ENCODE measurements at places on chromosomes 3 and 15.

- no peak for DNase-seq
Measured at GRCh38 chr3:10459954-10460754, 45.2 kb downstream of the ATP2B2 start.

- no peak for DNase-seq
Measured at GRCh38 chr3:195072916-195073564, 197.9 kb downstream of the XXYLT1 start.

- no peak for DNase-seq
Measured at GRCh38 chr15:50181201-50181968, 611 bp upstream of the SLC27A2 start.

DNA sequence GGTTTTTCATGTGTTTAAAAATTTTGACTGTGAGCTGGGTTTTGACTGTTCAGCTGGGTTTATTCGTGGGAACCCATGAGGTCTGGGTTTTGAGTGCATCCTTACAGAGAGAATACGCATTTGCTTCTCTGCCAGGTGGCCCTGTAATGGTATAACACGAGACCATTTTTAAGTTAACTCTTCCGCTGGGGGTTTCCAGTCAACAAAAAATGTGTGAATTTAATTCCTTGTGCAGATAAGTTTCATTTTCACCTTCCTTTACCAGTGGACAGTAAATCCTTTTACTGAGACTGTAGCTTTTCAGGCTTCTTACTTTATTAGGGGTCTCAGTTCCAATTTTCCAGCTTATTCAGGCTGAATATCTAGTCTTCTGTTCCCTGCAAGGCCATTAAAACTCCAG lies 149.6 kb downstream of the OPA1 start:
- DNase-seq: no peak

GRCh38 chr3:160434071-160434470 lies 15.5 kb downstream of the TRIM59 start:
- no peak for DNase-seq

GRCh38 chr15:75508840-75509532 lies 57.5 kb upstream of the SIN3A start:
- no peak for DNase-seq

DNA sequence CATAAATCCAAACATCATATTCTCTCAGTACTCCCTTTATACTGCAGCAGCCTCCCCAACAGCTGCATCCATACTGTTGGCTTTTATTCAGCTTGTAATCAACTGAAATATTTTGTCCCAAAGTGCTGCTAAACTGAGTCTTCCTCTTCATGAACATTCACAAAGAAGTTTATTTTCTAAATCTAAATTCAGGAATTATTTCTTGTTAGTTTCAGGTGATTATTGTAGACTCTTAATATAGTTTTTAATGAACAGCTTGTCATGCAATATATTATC lies 269.3 kb upstream of the UBE2E2 start:
- DNase-seq: no peak

DNA sequence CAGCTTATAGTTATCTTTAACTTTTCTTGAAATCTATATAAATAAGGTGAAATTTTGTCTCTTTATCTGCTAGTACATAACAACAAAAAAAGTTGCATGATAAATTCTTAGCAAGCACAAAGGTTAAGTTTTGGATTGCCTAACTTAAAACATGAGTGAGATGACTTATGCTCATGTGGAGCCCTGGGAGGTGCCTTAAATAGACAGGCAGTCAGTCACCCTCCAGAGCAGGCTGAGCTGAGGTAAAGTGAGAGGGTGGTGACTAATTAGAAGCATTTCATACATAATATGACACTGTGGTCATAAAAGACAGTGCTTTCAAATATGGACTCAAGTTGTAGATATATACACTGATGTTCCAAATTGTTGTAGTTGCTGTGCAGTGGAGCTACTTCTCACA lies 14.6 kb upstream of the MME start:
- no peak for DNase-seq

GRCh38 chr3:46824211-46824970 lies 38.9 kb downstream of the MYL3 start:
- DNase-seq: no peak

GRCh38 chr3:172538368-172539151 lies 15.3 kb upstream of the TNFSF10 start:
- no peak for DNase-seq

GRCh38 chr3:133445108-133445507 lies 45.3 kb downstream of the BFSP2 start:
- no peak for DNase-seq

GRCh38 chr3:52827441-52827840 lies 3.0 kb downstream of the ITIH4 start:
- no peak for DNase-seq

DNA sequence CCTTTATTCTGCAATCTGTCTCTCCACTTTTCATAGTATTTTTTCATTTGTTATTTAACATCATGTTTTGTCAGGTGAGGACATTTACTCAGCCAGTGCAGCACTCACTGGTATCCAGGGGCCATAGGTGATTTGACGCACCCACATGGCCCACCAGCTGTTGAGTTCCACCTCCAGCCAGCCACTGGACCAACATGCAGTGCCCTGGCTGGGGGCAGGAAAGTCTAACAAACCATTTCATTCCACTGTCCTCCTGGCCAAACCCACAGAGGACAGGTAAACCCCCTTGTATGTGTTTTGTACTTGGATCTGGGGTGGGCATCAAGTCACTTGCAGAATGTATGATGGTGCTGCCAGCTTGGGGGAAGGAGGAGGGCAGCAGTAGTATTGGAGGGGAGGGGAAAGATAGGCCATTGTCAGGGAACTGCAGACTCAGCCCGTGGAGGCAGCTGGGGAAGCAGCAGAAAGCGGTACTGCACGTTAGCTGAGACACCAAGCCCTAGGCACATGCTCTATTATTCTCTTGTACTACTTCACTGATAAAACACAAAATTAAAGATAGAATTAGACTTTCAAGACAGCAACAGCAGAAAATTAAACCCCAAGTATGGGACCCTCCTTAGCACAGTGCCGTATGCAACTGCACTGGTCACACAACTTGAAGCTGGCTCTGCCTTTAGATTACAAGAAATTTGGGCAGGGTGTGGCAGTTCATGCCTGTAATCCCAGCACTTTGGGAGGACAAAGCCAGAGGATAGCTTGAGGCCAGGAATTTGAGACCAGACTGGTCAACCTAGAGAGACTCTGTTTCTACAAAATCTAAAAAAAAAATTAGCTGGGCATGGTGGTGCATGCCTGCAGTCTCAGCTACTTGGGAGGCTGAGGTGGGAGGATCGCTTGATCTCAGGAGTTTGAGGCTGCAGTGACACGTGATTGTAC lies 15.4 kb upstream of the RPL24 start:
- DNase-seq: no peak

- no peak for DNase-seq
Measured at GRCh38 chr3:42674146-42674545, 11.2 kb upstream of the KLHL40 start.

- DNase-seq: no peak
Measured at GRCh38 chr3:23758253-23758838, 47.4 kb upstream of the UBE2E1 start.

DNA sequence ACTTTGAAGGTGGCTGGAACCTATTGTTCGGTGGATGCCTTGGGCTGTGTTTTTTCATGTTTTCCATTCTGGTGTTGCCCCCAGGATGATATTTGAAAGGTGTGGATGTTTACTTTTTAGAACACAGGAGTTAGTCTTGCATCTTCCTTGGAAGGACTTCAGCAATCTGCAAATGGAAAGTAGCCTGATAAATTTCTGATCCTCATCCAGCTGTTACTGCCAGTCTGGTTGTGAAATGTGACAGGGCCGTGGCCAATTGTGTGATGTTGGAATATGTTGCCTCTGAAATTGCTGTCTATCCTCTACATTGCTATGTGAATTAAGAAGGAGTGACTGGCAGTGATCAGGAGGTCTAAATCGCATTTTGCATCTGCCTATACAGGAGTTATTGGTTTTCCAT lies 382.5 kb upstream of the C2CD4B start:
- no peak for DNase-seq

DNA sequence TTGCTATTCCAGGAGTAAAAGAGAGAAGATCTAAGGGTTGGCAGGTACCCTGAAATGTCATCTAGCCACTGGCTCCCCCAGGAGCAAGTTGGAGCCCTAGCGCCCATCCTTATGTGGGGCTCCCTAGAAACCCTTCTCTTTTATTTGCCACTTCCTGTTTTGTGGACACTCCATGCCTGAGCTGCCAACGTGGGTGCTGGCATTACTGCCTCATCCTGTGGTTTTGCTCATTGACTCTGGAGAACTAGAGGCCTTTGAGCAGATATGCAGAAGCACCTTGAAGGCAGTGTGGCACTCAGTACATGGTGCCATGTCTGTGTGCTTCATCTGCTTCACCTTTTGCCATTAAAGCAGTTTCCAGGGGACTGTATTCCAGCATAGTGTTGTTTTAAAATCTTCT lies 8.1 kb downstream of the EDEM1 start:
- DNase-seq: no peak

DNA sequence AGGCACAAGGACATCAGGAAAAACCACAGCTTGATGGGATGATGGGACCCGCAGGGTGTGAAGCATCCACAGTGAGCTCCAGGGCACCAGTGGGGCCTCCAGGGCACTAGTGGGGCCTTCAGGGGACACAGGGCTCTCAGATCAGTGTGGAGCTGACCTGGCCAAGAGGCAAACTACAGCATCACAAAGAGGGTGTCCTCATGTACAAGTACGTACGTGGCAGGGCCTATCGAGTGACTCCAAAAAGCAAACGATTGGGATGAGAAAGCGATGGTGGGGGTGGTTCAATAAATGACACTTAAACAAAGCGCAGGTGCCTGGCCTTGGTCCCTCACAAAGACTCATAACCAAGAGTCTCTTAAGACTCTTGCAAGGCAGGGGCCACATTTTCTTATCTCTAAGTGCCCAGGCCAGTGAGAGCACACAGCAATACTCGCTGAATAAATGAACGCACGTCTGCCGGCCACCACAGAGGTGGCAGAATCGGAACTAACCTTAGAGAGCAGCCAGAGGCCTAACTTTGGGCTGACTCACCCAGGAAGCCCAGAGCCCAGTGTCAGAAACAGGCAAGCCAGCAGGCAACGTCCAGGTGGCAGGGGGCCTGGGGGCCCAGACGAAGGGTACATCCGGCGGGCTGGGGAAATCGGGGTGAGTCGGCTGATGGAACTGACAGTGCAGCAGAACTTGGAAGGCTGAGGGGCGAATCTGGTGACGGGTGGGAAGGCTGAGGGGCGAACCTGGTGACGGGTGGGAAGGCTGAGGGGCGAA lies 8.7 kb downstream of the PCSK6 start:
- DNase-seq: no peak

- no peak for DNase-seq
Measured at GRCh38 chr3:13808550-13808949, 71.3 kb downstream of the WNT7A start.

DNA sequence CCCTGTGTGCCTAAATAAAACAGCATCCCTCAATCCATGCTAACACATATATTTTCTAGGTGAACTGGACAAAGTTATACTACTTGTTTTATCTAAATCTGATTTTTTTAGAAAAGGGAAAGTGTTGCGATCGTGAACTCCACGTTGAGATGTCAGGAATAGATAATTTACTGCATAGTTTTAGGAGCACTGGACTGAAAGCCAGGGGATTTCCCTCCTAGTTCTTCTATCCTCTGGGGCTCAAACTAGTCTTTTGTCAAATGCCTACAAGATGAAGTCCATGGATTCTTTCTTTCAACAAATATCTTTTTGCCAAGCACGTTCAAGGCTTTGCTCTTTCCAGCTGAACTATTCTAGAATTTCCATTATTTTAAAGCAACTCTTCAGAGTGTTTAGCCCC lies 617 bp upstream of the HPS3 start:
- no peak for DNase-seq

- no peak for DNase-seq
Measured at GRCh38 chr3:183493296-183494045, 62.0 kb downstream of the KLHL6 start.

DNA sequence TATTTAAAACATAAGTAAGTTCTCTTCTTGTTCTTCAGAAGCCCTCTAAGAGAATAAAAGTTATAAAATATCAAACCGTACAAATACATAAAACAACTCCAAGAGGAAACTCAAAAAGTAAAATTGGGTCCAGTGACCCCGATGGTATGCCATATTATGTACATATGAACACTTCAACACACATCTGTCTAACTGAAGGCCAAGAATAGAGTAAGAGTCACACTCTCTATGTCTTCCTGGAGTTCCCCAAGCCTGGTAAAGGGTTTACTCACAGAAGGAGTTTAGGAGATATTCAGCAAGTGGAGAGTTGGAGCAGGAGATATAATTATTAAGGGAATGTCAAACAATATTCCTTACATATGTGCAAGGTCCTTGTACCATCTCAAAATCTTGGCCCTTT lies 101.3 kb upstream of the EIF1B start:
- no peak for DNase-seq

DNA sequence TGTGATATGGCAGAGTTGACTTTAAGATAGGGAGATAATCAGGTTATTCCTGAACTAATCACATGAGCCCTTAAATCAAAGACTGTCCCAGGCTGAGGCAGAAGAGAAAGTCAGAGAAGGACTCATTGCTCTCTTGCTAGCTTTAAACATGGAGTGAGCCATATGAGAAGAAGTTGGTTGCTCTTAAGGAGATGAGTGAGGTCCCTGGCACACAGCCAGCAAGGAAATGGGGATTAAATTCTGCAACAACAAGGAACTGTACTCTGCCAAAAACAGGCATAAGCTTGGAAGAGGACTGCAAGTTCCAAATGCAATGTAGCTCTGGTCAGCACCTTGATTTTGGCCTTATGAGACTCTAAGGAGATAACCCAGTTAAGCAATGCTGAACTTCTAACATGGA lies 457.0 kb downstream of the PLOD2 start:
- DNase-seq: no peak

DNA sequence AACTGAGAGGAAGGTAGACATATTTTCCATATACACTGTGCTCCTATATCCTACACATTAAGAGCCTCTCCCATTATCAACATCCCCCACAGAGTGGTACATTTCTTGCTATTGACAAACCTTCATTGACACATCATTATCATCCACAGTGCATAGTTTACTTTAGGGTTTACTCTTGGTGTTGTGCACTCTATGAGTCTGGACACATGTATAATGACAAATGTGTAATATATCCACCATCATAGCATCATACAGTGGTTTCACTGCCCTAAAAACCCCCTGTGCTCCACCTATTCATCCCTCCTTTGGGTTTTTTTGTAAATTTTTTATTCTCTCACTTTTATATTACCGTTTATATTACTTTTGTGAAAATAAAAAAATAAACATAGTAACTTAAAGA lies 22.2 kb upstream of the CLDN18 start:
- DNase-seq: no peak

GRCh38 chr3:63961891-63962290 lies 49.7 kb upstream of the SCAANT1 start:
- DNase-seq: no peak

DNA sequence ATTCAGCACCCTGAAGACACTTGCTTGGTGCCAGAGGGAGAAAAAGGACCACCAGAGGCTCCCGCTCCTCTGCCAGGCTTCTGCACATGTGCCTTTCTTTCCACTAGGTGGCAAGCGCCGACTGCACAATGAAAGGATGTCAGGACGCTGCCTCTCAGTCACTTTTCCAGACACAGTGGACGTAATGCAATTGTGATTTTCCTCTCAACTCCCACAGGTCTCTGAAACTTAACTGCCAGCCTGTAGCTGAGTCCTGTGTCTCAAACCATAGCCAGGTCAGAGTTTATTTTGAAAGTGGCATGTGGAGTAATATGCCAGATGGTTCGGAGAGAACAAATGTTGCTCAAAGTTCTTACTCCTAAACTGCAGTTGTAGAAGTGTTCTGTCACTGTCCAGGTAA lies 162.9 kb downstream of the ITPR1 start:
- DNase-seq: no peak

- no peak for DNase-seq
Measured at GRCh38 chr15:100093211-100094126, 248.3 kb downstream of the ADAMTS17 start.
